ENCODE measurements at places on chromosomes 3 and 15.

GRCh38 chr15:33158366-33158765, 36.1 kb downstream of the FMN1 start:
- DNase-seq, result no peak

- DNase-seq, result no peak
Measured at GRCh38 chr3:52231502-52232278, 6.2 kb upstream of the TLR9 start.

DNA sequence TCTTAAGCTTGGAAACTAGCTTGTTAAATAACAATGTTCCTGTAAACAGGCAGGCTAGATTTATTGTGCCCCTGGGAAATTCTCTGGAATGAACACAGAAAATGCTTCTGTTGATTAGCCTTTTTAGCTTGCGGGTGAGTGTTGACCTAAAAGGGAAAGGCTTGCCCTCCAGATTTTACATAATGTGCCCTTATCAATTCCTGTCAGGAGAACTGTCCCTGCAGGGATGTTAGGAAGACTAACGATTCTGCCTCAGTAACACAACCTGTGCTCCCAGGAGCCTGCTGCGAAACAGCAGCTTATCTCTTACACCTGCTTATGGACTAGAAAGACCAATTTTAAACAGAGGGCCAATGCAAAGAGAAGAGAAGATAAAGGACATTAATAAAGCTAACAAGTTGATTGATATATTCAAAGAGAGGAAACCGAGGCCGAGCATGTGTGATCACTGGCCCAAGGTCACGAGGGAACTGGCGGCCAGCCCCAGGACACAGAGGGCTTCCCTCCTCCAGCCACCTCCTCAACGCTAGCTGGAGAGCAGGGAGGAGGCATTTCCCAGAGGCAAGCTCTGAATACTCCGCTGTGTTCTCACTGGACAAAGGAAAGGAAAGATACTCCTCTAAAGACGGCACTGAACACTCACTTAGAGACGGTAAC, 48.4 kb upstream of the TJP1 start:
- DNase-seq, result no peak

DNA sequence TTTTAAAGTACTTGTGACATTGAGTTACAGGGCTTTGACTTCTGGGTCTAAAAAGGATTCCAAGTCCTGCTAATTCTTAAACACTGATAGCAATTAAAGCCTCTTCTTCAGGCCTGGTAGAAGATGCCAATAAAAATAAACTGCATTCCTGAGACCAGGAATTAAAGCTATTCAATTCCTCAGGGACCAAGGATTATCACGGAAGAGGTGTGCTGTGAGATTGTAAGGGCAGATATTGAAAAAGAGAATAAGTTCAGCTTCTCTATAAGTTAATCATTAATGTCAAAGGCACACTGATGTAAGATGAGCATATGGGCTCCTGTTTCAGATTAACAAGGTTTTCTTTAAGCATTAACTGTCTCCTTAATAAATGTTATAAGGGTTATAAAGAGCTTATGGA, 611.3 kb downstream of the SI start:
- no peak for DNase-seq

- no peak for DNase-seq
Measured at GRCh38 chr3:173584093-173584837, 186.7 kb downstream of the NLGN1 start.

GRCh38 chr15:47184003-47184907, 533.0 kb upstream of the SEMA6D start:
- no peak for DNase-seq

GRCh38 chr3:183074261-183074660, 25.0 kb downstream of the MCCC1 start:
- DNase-seq, result no peak

DNA sequence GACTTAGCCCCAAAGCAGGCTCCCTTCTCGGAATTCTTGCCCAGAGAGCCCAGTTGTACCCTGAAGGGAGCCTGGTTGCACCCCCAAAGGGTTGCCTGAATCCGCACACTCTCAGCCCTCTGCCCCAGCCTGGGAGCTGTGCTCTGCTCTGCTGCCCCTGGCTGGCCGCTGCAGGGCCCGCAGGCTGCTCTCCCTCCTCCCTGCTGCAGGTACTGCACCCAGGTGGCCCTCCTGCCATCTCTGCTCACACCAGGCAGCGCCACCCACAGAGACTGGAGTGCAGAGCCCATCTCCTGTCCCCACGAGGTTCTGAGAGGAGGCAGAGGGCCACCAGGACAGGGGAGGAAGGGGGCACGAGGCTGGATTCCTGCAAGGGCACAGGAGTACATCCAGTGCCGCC, 134.2 kb upstream of the NSMCE3 start:
- DNase-seq, result no peak

DNA sequence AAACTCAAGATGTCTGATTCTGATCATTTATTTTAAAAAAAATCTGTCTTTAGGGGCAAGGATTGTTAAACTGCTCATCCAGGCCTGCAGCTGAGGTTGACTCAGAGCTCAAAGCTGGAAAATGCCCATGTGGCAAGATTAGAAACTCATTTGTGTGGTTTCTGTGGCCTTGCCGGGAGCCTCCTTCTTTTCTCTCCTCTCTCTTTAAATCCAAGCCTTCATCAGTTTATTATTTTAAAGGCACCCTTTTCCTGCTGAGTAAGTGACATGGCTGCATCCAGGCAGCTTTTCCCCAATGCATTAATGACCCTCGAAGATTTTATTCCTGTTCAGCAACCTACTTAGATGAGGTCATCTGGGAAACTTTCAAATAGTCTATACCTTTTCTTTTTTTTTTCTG, 221.3 kb upstream of the CDIN1 start:
- peak; percentile 18 for DNase-seq
